NCI-H1930 (cell line): ENCODE measurements at places on chromosomes 2 and 18.

- no peak for DNase-seq
Measured at GRCh38 chr2:232290668-232291067, 87.9 kb upstream of the ALPP start.

DNA sequence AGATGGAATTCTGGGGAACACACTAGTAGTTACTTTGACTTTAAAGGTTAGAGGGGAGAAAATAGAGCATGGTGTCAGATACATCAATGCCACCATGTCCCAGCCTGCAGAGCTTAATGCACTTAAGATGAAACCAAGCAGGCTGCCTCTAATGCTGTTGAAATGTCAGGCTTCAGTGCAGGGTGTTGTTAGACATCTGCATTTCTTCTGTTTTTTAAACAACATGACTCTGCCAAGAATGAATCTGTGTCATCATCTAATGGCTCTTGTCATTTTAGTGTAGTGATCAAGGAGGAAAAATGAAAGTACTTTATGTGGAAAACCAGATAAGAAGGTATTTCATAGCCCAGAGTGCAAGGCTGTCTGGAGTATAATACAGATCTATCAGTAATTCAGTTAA lies 29.9 kb downstream of the LYPD1 start:
- no peak for DNase-seq

GRCh38 chr18:61653823-61654551 lies 238.8 kb downstream of the RNF152 start:
- no peak for DNase-seq

DNA sequence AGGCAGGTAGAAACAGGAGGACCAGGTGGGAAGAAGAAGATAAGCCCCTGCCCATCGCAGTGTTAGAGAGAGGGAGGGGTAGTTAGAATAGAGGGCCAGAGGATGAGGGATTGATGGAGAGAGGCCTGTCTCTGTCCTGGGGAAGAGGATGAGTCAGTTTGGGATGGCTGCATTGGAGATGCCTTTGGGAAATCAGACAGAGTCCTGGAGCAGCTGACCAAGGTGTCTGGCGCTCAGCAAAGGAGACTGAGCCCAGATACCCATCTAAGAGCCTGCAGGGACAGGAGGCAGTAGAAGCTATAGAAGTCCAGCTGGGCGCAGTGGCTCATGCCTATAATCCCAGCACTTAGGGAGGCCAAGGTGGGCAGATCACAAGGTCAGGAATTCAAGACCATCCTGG lies 177.8 kb upstream of the HAAO start:
- no peak for DNase-seq

GRCh38 chr18:70622622-70623419 lies 334.0 kb downstream of the SOCS6 start:
- DNase-seq = no peak

DNA sequence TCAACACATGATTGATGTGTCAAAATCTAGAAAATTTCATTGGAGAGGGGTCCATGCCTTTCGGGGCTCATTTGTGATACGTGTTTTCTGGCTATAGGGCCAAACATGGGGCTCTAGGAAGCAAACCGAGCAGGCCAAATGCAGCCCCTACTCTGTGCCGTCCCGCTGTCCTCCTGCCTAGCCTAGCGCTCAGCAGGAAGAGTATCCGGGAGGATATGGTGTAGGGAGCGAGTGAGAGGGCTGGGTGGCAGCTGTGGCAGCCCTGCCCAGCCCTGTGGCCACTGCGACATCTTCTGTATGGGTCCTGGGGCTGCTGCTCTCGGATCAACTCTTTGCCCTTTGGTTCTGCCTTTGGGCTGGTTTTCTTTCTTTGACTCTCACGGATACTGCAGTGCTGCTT lies 120.1 kb upstream of the MAP3K20 start:
- no peak for DNase-seq

DNA sequence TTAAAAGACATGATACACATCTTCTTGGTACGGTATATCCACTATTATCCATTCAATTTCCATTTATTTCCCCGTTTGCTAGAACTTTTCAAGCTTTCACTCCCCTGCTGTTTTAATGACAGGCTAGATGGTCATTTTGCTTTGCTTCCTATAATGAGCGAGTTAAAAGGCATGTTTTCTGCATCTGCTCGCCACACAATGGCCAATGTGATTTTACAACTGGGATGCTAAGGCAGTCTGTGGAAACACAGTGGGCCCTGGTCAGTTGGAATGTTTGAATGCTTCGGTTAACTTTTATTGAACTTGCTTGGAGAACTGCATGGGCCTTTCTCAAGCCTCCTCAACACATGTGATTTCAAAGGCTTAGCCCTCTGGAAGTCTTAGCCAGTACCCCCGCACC lies 48.4 kb upstream of the TNP1 start:
- DNase-seq = peak; percentile 7

- DNase-seq = no peak
Measured at GRCh38 chr18:59123588-59124369, 15.9 kb upstream of the SEC11C start.

GRCh38 chr2:241324775-241325174 lies 9.1 kb downstream of the SEPTIN2 start:
- DNase-seq = no peak

GRCh38 chr2:36337354-36337753 lies 18.2 kb upstream of the CRIM1 start:
- no peak for DNase-seq

- DNase-seq = no peak
Measured at GRCh38 chr2:7497178-7497577, 580.0 kb downstream of the RNF144A start.

DNA sequence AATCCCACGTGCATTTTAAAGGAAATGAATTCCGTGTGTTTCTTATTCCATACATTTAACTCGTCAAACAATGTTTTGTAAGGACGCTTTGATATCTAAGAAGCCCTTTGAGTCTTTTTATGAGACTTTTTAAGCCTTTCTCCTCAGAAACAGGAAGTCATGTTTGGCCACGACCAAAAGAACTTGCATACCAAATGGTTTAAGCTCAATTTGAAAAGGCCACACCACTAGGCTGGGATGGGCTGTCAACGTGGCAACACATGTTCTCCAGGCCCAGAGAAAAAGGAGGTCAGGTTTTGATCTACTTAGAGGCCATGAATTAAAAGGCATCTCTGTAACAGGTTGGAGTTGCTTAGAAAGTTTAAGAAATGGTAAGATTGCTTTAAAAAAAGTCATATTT lies 441.8 kb downstream of the CMPK2 start:
- no peak for DNase-seq

GRCh38 chr2:113167962-113168340 lies 5.8 kb upstream of the PSD4 start:
- no peak for DNase-seq

DNA sequence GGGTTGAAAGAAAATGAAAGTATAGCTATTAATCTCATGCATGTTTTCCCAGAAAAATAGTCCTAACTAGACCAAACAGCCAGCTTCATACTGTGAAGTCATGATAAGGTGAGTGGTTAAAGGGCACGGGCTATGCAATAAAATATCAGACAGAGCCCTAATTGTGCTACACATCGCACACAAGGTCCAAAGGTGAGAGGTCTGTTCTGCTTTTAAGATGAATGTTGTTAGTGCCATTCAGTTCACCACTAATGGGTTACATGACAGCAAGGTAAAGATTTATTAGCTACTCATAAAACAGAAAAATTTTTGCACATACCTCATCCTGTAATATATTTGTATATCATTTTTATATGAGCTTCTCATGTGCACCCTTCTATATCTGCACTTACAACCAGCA lies 105.0 kb upstream of the STK17B start:
- DNase-seq = no peak

- DNase-seq = no peak
Measured at GRCh38 chr2:240293557-240294461, 141.7 kb upstream of the GPC1 start.

- DNase-seq = no peak
Measured at GRCh38 chr2:137096187-137096586, 330.8 kb downstream of the THSD7B start.

DNA sequence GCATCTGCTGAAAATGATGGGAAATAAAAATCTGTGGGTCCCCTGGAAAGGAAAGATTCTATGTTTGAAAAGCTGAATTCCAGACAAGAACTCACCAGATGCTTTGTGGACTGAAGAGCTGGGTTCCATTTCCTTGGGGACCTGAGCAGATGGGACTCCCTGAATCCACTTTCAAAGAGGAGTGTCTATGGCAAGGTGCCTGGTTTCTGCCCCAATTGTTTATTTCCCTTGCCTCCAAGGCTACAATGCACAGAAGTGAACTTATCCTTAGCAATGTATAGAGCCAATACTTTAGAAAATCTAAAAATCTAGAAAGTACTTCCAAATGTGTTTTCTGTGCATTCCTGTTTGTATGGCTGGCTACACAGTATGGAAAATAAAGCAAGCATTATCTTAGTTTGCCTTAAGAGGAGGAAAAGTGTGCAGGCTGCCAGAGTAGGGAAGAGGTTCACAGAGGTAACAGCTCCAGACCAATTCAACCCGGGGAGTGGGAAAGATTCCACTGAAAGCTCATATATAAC lies 420.5 kb downstream of the NRXN1 start:
- no peak for DNase-seq

- no peak for DNase-seq
Measured at GRCh38 chr2:32688541-32688940, 60.7 kb downstream of the TTC27 start.

- DNase-seq = no peak
Measured at GRCh38 chr2:200148366-200148765, 158.1 kb upstream of the SPATS2L start.

- no peak for DNase-seq
Measured at GRCh38 chr2:114800371-114800770, 357.9 kb downstream of the DPP10 start.

DNA sequence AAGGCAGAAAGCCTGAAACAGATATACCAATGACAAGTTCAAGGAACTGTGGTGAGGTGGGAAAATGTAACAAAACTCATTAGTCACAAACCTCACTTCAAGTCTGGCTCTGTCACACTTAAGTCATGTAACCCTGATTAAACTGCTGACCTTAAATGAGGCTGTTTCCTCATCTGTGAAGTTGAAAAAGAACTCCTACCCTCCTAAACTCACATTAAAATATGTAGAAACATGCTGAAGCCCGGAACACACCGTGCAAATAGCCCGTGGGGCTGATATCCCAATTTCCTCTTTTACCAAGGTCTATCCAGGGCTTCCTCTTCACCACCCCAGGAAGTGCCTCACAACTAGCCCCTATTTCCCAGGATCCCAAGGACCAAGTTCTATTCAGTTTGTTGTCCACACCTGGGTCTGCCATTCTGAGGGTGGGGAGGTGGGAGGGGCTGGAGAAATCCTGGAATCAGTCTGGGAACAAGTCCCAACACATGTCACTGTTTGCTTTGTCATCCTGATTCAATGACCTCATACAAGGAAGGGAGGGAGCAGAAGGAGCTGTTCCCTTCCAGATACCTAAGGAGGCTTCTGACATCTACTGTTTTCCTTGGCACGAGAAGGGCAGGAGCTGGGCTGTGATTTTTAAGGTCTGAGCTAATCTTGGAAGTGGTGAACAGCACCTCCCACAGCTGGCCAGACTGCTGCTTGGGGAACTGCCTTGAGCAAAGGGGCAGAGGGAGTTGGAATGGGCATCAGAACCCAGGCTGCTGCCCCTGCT lies 42.3 kb downstream of the SLC4A1AP start:
- no peak for DNase-seq

GRCh38 chr18:45133276-45133675 lies 452.6 kb downstream of the SETBP1 start:
- DNase-seq = no peak
